Suprapubic skin (tissue), 4 donors: ENCODE measurements at places on chromosomes 5 and 9. TPM values are rescaled to one million over a fixed set of nuclear protein-coding genes. Genes with fewer than 3 reads are reported as not detected.

Gene COL23A1
- total RNA-seq: 4.4 TPM

Gene PCDHGA5
- 1.5 TPM for total RNA-seq

DNA sequence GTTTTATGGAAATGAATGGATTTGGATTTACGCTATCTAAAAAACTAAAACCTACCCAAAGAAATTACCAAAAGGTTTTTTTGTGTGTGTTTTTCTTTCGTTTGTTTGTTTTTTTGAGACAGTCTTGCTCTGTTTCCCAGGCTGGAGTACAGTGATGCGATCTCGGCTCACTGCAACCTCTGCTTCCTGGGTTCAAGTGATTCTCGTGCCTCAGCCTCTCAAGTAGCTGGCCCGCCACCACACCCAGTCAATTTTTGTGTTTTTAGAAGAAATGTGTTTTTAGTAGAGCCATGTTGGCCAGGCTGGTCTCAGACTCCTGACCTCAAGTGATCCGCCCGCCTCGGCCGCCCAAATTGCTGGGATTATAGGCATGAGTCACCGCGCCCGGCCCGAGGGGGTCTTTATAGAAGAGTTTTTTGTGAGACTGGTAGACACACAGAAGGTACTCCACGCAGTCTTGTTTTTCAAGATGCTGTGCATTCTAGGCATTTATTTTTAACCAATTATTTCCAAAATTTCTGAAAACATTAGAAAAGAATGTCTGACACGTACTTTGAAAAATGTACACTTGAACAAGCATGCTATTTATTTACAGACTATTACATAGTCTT, 75.7 kb downstream of the NR6A1 start:
- H3K27me3 ChIP-seq: no peaks in the 10 kb centered on the region
- H3K4me3 ChIP-seq: no peak overlapping the region
- DNase-seq: no peak
- no peak overlapping the region for H3K27ac ChIP-seq

DNA sequence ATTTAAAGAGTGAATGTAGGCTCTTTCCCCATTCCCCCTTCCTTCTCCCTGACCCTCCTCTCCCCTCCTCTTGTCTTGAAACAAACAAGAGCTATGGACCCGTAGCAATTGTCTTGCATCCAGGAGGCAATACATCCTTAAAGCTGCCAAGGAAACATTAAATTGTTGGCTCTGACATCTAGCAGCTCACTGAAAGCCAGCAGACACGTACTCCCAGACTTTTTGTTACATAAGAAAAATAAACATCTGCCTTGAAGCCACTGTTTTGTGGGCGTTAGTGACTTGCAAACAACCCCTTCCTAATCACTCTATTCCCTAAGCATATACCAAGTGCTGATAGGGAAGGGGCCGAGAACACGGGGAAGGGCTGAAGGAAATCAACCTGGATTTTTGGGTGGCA, 8.6 kb downstream of the SLC45A2 start:
- no peak for DNase-seq
- no peaks in the 10 kb centered on the region for H3K27me3 ChIP-seq
- no peaks in the 10 kb centered on the region for H3K36me3 ChIP-seq
- no peak overlapping the region for H3K4me3 ChIP-seq

DNA sequence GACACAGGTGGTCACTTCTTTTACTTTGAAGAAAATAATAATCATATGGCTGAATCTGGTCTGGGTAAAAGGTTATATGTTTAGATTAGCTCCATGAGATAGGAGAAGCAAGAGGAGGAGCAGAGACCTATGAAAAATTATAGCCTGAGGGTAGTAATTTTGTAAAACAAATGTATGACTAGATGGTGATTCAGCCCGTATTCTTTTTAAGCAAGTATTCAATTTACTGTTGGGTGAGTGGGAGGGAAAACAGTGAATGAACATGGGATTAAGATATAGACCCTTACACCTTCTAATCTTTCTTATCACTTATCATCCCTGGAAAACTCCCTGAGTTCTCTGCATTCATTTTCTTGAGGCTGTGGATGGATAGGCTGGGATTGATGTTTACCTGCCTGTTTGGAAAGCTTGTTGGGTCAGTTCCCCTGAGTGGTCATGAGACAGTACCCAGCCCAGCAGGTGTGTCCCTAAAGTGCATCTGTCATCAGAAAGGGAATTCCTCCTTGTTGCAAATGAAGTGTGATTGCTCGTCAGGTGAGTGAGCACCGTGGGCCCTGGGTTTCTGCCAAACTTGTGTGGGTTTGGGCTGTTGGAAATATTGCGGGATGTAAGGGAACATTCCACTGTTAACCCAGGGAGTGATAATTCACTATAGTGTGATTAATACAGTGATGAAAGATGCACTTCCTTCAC, 101.2 kb upstream of the GDNF start:
- peaks cover 3% of the 10 kb centered on the region for H3K27me3 ChIP-seq
- no peaks in the 10 kb centered on the region for H3K36me3 ChIP-seq
- no peak for DNase-seq
- H3K27ac ChIP-seq: no peak overlapping the region
- H3K4me3 ChIP-seq: no peak overlapping the region

DNA sequence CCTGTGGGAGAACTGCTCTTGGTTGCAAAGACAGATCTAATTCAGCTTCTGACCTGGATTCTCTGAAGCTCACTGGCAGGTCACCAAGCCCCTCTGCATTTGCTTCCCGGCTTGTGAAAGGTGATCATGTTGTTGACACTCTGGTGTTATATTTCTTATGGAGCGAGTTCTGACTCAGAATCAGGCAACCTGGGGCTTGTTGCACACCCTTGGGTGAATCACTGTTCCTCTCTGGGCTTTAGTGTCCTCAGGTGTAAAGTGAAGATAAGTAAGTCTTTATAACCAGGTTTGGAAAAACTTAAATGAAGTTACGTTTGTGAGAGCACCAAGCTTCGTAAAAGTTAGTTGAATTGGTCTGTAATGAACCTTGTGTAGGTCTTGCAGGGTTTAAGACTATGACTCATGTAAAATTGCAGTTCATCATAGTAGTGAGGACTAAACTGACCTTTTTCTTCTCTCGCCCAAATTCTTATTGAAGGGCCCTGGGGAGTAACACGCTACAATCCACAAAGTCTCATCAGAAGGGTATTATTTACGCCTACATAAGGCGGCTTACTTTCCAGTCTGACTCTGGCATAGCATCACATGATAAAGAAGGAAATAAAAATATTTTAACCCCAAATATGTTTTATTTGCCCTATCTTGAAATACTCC, 218.6 kb downstream of the TMEM38B start:
- H3K27ac ChIP-seq: no peak overlapping the region
- H3K27me3 ChIP-seq: no peaks in the 10 kb centered on the region
- no peaks in the 10 kb centered on the region for H3K36me3 ChIP-seq
- no peak for DNase-seq

- H3K36me3 ChIP-seq: no peaks in the 10 kb centered on the region
- H3K4me3 ChIP-seq: no peak overlapping the region
- H3K27ac ChIP-seq: no peak overlapping the region
- H3K4me1 ChIP-seq: peaks cover 35% of the 10 kb centered on the region
- DNase-seq: no peak
Measured at GRCh38 chr5:149144637-149145036, 3.3 kb downstream of the ABLIM3 start.

Gene UGCG
- total RNA-seq: 85.8 TPM

Gene SLU7
- total RNA-seq: 93.1 TPM

GRCh38 chr5:149389552-149390495, 10.7 kb upstream of the IL17B start:
- H3K4me3 ChIP-seq: no peak overlapping the region
- DNase-seq: no peak
- no peak overlapping the region for H3K27ac ChIP-seq

GRCh38 chr9:114805670-114806525, at the start of gene TNFSF15:
TSS of gene TNFSF15 (minus strand) at chr9:114806039. CDS start at chr9:114806012, 27 bp downstream.
- H3K36me3 ChIP-seq: no peaks in the 10 kb centered on the region
- H3K4me3 ChIP-seq: peak within 1 kb of the TSS; percentile 23
- H3K27me3 ChIP-seq: no peaks in the 10 kb centered on the region

- H3K27me3 ChIP-seq: no peaks in the 10 kb centered on the region
- no peaks in the 10 kb centered on the region for H3K36me3 ChIP-seq
- no peak overlapping the region for H3K27ac ChIP-seq
- H3K4me3 ChIP-seq: no peak overlapping the region
- H3K4me1 ChIP-seq: no peaks in the 10 kb centered on the region
Measured at GRCh38 chr9:73684601-73685000, 532.9 kb downstream of the ANXA1 start.
